ENCODE measurements at places on chromosomes 4 and X.

GRCh38 chr4:85806334-85806733, 331.4 kb downstream of the ARHGAP24 start:
- no peak for DNase-seq

- peak; percentile 45 for DNase-seq
Measured at GRCh38 chrX:320126-320783, 1.7 kb upstream of the GTPBP6 start.

- no peak for DNase-seq
Measured at GRCh38 chrX:24480400-24480865, 15.3 kb downstream of the PDK3 start.

GRCh38 chr4:158811704-158812103, 42.9 kb downstream of the FNIP2 start:
- no peak for DNase-seq

- DNase-seq = no peak
Measured at GRCh38 chr4:153962311-153963039, 173.6 kb upstream of the SFRP2 start.

DNA sequence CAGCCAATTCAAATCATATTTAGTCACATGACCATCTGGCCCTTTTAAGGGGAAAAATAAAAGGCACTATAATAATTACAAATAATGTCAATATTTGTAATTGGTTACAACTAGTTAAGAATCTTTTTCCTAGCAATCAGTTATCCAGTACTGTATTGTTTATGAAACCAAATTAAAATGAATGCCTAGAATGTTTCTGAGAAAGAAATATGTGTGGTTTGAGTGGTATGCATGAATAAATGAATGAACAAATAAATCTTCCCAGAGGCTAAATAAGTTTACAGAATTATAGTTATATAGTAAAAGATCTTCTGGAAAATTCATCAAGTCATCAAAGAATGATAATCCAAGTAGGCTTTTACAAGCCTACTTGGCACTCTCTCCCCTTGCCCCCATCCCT, 55.8 kb upstream of the F8A3 start:
- no peak for DNase-seq

DNA sequence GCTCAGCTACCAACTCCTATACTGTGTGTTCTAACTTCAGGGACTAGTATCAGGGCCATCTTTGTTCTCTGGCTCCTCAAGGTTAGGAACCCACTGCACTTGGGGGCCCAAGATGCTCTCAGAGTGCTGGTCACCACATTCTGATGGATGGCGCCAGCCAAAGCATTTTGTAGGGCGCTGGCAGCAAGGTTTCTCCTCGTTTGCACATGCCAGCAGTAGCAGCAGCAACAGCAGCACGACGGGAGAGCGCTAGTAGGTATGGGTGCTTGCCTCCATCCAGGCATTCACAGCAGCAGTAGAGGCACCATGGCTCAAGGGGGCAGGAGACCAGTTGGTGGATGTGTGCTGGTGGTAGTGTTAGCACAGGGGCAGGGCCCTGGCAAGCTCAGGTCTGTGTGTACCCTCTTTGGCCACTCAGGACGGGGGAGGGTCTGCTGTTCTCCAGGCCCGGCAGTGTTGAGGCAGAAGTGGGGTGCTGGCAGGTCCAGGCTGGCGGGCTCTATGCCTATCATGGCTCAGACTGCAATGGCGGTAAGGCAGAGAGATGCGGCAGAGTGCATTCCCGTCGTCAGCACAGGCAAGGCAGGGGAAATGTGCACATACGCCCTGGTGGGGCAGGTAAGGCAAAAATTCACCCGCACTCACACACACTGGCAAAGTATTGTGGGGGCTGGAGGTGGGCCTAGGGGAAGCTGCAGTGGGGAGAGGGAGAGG, 56.6 kb downstream of the SERPINA7 start:
- DNase-seq = no peak

DNA sequence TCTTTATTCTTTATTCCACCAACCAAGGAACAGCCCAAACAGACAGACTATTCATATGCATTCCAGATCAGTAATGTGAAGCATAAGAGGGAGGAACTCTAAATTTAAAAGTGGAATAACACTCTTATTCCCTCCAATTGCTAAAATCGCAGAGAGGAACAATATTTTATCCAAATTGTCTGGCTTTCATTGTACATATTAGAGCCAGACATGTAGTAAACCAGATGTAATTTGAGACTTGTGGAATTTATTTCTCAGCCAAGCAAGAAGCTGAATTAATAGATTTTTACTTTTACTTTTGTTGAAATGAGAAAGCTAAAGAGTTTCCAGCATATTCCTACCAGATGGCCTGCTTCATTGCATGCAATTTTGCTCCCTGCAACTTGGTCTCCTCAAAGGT, 674.6 kb upstream of the SLIT2 start:
- no peak for DNase-seq

DNA sequence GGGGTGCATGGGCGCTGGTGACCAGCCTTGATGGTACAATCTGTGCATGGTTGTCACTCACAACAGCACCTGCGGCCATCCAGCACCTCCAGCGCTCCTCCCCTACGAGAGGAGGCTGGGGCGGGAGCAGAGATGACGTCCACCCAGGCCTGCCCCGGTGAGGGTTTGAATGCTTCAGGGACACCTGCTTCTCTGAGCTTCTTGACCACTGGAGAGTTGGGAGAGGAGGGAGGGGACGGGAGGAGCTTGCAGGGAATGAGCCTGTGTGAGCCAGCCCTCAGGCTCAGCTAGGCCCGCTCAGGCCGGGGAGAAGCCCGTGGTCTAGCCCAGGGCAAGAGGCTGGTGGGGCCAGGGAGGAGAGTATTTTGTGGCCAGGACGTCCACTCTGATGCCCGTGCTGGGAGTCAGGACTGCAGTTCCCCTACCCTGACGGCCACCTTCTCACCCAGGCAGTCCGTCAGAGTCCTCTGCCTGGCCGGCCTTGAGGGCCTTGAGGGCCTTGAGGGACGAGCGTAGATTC, 59.2 kb downstream of the CPZ start:
- peak; percentile 21 for DNase-seq

DNA sequence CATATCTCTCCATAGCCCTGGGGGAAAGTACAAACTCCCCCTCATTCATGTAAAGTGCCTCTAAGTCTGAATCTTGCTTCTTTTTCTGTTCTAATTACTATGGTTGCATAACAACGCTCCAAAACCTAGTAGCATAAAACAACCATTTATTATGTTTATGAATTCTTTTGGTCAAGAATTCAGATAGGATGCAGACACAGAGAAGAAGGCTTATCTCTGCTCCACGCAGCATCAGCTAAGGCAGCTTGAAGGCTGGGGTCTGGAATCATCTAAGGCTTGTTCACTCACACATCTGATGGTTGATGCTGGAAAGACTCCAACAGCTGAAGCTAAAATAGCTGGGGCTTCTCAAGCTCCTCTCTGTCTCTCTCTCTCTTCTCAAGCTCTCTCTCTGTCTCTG, 564.5 kb downstream of the ZNF674 start:
- no peak for DNase-seq

DNA sequence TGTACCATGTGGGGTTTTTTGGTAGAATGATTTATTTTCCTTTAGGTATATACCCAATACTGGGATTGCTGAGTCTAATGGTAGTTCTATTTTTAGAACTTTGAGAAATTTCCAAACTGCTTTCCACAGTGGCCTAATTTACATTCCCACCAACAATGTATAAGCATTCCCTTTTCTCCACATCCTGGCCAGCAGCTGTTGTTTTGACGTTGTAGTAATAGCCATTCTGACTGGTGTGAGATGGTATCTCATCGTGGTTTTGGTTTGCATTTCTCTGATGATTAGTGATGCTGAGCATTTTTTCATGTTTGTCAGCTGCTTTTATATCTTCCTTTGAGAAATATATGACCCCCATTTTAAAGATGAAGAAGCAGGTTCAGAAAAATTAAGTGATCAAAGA, 153.7 kb downstream of the CBR4 start:
- no peak for DNase-seq

DNA sequence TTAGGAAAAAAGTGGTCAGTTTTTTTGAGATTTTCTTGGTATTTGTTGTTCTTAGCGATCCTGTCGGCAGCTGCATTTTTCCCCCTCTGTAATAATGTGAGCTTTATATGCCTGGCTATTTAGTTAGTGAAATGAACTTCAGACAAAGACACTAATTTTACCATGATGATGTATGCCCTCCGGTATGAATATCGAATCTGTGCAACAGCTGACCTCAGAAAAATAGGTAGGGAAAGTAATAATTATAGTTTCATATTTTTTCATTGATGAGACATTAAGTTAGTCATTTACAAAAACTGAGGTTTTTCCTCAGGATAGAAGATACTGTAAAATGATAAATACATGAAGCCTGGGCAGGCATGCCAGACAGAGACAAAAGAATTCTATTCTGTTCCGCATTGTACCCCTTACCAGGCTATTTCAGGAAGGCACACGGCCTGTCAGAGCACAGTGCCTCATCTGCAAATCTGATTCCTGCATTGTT, 155.8 kb downstream of the SHROOM3 start:
- no peak for DNase-seq

GRCh38 chrX:14026121-14026520, 3.6 kb downstream of the GEMIN8 start:
- no peak for DNase-seq

GRCh38 chrX:2266445-2267349, 234.1 kb downstream of the DHRSX start:
- DNase-seq = peak; percentile 53

- DNase-seq = no peak
Measured at GRCh38 chr4:161519611-161520010, 644.2 kb downstream of the FSTL5 start.

GRCh38 chr4:79467246-79467932, 59.4 kb upstream of the GK2 start:
- DNase-seq = no peak

DNA sequence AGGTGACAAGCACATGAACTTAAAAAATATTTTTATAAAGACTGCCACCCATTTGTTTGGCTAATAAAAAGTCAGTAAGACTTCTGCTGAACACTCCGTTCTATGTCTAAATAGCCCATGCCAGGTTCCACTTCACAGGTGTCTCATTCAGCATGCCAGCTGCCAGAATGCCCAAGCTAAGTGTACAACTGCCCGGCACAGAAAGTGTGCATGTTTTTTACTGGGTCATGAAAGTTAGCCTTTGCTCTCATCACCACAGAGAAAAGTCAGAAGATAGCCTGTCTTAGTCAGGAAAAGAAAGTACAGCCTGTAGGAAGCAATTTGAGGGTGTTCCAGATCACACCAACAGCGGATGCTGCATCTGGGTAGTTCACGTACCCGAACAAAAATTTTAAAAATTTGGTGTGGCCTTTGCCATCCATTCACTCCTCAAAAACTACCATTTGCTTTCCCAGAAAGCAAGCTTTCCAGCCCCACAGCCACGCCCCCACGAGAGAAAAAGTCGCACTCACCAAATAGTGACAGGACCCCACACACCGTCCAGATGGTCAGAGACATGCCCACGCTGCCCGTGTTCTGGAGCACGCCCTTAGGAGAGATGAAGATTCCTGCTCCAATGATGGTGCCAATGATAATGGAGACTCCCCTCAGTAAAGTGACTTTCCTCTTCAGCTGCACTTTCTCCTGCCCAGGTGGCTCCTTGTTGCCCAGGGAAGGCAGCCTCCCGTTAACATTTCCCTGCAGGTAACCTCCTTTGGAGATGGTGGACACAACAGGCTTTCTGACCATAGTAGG, 671 bp downstream of the SLC7A11 start:
- DNase-seq = no peak

GRCh38 chr4:54625391-54625790, 32.4 kb upstream of the KIT start:
- no peak for DNase-seq

GRCh38 chrX:153947009-153947769, 2.7 kb upstream of the RENBP start:
- DNase-seq = peak; percentile 66

DNA sequence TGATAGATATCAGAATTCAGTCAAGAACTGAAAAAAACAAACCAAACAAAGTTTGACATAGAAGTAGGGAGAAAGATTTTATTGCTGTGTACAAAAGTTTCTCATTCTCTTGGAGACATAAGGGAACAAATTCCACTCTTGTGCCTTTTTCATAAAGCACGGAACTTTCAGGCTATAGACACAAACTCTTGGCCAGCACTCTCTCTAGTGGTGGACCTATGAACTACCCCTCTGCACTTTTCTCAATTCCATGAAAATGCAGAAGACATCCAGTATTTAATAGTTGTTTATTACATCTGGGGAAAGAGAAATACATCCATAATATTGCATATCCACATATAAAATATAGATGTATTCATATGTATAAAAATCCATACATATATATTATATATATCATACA, 291.6 kb upstream of the HS3ST1 start:
- no peak for DNase-seq

DNA sequence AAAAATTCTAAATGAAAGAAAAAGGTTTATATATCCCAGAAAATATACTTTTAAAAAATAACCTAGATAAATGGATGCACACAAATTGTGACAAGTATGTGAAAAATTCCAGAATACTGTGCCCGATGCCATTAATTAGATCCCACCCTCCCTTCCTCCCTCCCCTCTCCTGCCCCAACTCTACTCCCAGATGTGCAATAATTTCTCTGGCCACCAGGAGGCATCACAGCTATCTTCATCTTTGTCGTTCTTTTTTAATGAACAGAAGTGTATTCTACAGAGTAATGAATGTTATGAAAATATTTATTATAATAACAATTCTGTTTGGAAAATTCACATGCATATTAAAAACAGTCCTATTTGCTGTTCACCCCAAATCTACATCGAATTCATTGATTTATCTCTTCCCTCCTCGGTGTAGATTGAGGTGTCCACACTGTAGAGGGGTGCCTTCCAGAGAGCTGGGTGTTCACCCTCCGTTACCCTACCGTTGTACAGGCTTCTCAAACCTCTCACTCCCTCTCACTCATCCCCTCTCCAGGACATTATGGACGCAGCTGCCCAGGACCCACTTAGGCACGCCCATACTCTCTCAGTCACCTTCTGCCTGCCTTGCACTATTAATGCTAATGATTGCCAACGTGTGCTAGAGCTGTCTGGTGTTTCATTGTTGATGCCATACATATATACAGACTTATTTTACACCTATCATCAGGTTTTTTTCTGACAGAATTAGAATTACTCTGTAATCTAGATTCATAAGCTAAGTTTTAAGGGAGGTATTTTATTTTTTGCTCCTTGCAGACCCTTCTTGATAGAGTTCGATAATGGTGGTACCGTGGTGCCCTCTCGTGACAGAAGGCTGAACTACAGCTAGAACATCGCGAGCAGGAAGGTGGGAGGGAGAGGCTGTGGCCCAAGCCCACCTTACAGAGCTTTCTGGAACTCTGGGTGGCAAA, 14.1 kb downstream of the RAB40AL start:
- DNase-seq = peak; percentile 75

- no peak for DNase-seq
Measured at GRCh38 chr4:90030953-90031352, 96.2 kb upstream of the CCSER1 start.

DNA sequence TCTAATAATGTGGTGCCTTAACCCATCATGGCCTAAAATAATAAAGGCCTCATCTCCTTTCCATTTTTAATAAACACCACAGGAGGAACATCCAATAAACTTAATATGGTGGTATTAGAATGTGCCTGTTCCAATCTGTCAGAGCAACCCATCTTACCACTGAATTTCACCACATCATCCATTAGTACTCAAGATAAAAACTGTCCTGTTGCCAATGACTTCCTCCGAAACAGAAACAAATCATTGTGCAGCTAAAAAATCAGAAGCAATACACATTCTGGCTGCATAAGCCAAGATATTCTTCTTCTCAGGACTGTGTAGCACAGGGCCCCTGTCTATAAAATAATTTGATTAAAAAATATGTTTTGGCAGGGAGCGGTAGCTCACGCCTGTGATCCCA, 18.5 kb downstream of the TLR10 start:
- no peak for DNase-seq
